Activated T-helper 9 cell treated with anti-CD3 and anti-CD28 coated beads, Interleukin-2, amount 50 U/mL, for 16 hours (primary cell): ENCODE measurements at places on chromosomes 7 and 10.

DNA sequence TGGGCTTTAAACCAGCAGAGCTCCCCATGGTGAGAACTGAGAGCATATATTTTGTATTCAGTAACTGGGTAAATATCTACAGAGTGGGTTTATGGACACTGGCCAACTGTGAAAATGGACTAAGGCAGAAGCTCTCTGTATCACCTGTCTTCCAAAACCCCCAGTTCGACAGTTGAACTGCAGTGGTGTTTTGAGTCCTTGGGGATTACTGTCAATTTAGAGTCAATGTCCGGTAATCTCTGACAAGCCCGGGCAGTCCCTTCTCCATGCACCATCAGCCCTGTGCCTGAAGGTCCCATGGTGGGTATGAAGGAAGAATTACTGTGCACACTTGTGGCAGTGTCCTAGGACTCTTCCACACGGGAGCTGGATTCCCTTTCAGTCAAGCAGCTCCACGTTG lies 235.0 kb downstream of the CCSER2 start:
- no peak for DNase-seq

- no peak for DNase-seq
Measured at GRCh38 chr7:74176555-74176954, 2.4 kb downstream of the EIF4H start.

- no peak for DNase-seq
Measured at GRCh38 chr10:124033887-124034218, 59.5 kb downstream of the CHST15 start.

GRCh38 chr10:29243750-29244149 lies 45.1 kb upstream of the LYZL1 start:
- DNase-seq = no peak

- DNase-seq = no peak
Measured at GRCh38 chr10:111515706-111516105, 438.9 kb downstream of the ADRA2A start.

GRCh38 chr7:94748376-94748775 lies 92.4 kb upstream of the SGCE start:
- DNase-seq = no peak

DNA sequence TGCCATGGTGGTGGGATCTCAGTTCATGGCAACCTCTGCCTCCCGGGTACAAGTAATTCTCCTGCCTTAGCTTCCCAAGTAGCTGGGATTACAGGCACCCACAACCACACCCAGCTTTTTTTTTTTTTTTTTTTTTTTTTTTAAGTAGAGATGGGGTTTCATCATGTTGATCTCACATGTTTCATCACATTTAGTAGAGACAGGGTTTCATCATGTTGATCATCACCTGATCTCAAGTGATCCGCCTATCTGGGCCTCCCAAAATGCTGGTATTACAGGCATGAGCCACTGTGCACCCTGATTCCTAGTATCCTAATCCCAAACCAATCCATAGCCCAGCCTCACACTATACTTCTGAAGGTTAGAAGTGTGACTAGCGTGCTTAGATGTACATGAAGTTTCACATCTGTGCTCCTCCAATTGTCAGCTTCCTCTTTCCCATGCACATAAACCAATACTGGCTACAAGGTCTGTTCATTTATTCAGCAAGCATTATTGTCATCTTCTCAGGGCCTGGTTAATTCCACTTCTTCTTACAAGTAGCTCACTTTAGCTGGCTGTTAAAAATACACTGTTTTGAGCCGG lies 6.8 kb upstream of the NAT16 start:
- no peak for DNase-seq

- no peak for DNase-seq
Measured at GRCh38 chr10:28872587-28873165, 195.4 kb downstream of the BAMBI start.

- no peak for DNase-seq
Measured at GRCh38 chr10:79001082-79001885, 67.5 kb upstream of the ZMIZ1 start.

DNA sequence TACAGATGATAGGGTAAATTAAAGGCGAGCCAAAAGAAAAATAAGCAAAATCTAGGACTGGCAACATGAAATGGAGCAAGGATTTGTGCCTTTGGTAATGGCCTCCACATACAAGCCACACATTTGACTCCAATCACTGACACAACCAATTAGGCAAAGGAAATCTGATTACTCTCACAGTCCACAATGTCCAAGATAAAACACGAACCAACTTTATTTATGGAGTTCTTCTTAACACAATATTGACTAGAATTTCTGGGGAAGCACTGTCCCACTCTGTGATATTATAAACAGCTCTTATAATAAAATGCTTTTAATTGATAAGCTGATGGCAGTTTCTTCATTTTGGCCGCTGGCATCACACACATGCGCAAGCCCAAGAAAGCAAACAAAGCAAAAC lies 334.2 kb downstream of the ABCA13 start:
- DNase-seq = no peak

DNA sequence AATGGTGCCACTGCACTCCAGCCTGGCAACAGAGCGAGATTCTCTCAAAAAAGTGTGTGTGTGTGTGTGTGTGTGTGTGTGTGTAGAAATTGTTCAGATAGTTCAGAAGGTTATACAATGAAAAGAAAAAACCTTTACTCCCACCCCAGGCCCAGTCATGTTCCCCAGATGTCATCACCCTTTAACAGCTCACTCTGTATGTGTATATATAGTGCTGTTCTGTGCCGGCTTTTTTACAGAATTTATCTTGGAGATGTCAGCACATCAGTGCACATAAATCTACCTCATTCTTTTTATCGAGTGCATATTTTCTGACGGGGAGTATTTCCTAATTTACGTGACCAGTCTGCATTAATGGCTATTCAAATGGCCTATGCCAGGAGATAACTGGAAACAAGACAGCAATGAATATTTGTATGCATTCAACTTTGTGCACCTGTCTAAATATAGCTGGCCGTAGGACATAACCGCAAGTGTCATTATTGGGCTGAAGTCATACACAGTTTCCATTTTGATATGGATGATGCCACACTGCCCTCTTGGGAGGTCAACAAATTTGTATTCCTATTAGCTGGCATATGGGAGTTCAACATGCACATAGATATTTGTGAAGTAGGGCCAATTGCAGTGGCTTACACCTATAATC lies 11.7 kb downstream of the NIPSNAP2 start:
- DNase-seq = no peak

DNA sequence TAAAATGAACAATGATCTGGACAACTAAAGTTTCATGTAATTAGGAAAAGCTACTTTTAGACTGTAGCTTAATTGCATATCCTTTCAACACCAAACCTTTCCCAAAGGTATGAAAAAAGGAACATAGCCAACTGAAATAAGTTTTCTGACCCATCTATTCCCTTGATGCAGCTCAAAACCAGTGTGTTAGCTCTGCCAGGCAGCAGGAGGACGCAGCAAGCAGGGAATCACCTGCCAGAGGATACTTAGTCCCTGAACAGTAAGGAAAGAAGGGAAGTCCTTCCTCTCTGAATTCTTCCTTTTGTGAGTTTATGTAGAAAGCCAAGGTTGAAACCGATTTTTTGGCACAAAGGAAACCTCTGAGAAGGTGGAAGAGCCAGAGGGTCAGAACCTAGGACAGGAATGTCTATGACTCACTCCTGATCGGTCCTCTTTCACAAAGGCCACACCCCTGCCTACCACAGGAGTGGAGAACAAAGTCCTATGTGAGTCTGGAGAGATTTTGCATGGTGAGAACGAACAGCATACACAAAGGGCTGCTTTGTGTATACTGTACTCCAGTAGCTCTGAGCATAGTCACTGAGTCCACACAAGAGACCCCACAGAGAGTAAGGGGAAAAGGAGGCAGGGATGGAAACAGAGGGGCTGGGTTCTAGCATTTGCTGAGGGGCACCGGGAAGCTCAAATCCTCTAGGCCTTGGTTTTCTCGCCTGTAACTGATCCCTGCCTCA lies 68.8 kb upstream of the GSDME start:
- no peak for DNase-seq

GRCh38 chr7:138186951-138187351 lies 110.7 kb downstream of the AKR1D1 start:
- no peak for DNase-seq

DNA sequence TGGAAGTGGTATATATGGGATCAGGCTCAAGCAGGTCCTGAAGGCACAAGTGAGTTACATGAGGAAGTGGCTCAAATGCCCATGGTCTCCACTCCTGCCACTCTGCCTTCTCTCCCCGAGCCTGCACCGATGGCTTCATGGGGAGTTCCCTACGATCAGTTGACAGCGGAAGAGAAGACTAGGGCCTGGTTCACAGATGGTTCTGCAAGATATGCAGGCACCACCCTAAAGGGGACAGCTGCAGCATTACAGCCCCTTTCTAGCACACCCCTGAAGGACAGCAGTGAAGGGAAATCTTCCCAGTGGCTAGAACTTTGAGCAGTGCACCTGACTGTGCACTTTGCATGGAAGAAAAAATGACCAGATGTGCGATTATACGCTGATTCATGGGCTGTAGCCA lies 95.3 kb downstream of the HOXA1 start:
- DNase-seq = no peak

GRCh38 chr10:3106928-3107425 lies 39.6 kb downstream of the PFKP start:
- no peak for DNase-seq

DNA sequence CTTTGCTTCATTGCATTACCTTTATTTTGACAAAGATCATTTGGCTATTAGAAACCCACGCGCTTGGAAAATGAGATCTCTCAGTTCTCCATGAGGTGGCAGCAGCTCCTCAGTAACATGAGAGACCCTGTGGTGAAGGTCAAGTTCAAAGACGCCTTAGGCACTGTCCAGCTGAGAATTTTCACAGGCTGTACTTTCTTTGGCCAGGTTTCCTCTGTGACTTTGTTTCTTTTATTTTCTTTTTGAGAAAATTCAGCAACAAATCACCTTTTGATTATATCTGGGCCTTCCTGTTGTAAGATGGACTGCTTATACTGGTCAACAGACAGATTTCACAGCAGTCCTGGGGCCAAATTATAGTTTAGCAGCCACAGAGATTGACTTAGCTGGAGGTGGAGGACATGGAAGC lies 54.5 kb downstream of the RAB18 start:
- DNase-seq = no peak

GRCh38 chr10:61286686-61287085 lies 166.5 kb downstream of the TMEM26 start:
- DNase-seq = no peak

- DNase-seq = no peak
Measured at GRCh38 chr7:127438836-127439235, 46.3 kb upstream of the ZNF800 start.

- DNase-seq = no peak
Measured at GRCh38 chr10:35324196-35324595, 12.1 kb upstream of the CCNY start.

GRCh38 chr7:31957090-31957720 lies 113.0 kb downstream of the PDE1C start:
- DNase-seq = no peak

DNA sequence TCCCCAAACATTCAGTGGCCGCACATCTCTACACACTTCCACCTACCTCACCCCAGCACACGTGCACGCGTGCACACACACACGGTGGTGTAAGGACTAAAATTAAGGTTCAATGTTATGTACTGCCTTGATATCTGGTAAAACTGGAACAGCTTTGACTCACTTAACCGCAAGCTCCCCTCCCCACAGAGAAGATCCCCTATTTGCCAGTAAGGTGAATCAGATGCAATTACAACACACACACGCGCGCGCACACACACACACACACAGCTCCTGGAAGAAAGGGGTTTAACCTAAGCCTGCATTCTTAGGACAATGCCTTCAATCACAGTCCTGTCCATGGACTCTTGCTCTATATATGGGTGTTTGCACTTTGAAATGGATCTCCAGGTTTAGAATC lies 25.5 kb upstream of the VPS41 start:
- no peak for DNase-seq

GRCh38 chr7:117435475-117436043 lies 8.3 kb upstream of the ASZ1 start:
- DNase-seq = no peak

GRCh38 chr7:106608661-106609060 lies 52.3 kb downstream of the CCDC71L start:
- DNase-seq = no peak

DNA sequence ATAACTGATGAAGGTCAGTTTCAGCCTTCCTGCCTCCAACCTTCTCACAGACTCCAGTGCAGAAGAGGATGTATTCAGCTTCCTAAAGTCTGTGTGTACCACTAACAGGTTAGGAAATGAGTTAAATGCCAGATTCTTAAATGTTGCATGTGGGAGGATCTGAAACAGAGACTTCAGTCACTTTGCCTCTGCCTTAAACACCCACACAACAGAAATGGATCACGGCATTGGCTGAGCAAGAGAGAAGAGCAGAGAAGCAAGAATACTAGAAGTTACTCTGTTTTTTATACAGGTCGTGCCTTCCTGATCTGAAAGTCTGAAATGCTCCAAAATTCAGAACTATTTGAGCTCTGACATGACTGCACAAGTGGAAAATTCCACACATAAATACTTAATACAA lies 98.9 kb upstream of the ARHGAP21 start:
- DNase-seq = no peak

DNA sequence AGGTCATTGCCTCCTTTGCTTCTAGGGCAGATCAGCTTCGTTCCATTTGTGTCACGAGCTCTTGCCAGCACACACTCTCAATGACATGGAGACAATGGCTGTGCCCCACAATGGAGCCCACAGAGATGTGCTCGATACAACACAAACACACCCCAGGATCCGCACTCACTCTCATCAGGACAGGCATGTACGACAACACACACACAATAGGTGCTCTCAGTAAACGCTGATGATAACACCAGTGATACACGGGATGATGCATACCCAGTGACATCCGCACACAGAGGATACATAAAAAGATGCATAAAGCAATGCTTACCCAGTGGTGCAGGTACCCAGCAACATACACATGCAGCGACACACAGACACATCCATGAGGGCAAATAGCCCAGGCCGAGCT lies 61.2 kb upstream of the LBX1 start:
- DNase-seq = no peak

- DNase-seq = no peak
Measured at GRCh38 chr7:145050415-145050814, 214.6 kb upstream of the TPK1 start.

GRCh38 chr10:78000956-78001472 lies 28.3 kb downstream of the POLR3A start:
- DNase-seq = no peak

DNA sequence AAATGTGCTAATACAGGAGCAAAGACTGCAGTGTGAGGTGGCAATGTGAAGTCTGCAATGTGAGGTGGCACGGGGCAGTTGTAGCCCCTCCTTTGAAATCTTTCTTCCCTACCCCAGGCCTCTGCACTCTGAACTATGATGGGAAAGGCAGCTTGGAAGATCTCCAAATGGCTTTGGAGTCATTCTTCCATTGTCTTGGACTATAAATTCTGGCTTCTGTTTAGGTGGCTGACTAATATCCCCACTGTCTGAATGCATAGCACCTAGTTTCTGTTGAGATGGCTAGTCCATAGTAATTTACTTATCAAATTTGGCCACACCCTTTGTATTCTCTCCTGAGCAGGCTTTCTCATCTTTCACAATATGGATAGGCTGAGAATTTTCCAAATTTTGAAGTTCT lies 175.0 kb downstream of the CFTR start:
- DNase-seq = no peak
